ENCODE measurements at places on chromosomes 1 and 21. TPM values are rescaled to one million over a fixed set of nuclear protein-coding genes. Genes with fewer than 3 reads are reported as not detected.

DNA sequence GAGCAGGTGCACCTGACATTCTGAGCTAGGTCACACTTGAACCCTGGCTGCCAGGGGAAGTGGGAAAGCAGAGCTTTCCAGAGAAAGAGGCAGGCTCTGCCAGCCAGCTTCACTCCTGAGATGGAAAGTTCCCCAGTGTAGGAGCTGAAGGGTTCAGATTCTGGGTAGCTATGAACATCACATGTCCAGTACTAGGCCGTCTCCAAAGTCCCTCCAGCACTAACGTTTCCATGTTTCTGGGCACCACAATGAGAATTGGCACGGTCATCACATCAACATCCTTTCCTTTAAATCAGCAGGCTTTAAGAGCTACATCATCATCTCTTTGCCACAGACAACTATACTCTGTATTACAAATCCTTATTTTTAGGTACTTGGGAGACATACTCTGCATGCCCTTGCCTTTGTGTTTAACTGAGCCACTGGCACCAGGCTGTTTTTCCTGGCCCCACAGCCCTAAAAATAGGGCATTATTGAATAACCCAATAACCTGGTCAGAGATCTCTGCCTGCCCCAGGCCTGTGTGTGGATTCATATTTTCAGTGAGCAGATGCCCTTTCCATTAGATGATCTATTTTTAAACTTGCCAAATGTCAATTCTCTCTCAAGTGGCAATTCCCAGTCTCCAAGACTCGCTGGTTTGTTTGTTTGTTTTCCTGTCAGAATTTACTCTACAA, 35.4 kb upstream of the USP24 start:
- no peak overlapping the region for H3K4me3 ChIP-seq
- H3K27me3 ChIP-seq = no peaks in the 10 kb centered on the region
- no peaks in the 10 kb centered on the region for H3K36me3 ChIP-seq

DNA sequence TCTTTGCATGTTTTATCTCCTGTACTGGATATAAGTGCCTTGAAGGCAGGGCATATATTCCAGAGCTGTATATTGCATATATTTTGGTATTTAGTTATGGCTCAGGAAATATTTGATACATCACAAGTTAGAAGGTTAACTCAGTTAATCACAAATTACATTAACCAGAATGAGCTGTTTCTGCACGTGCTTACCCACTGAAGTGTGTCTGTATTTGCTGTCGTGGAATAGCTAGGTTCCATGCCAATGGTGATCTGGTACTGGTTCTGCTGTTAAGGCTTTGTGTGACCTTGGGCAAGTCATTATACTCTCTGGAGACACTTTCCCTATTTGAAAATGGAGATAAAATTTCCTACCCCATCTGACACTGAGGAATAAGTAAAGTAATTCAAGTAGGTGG, 50.7 kb downstream of the OSBPL9 start:
- H3K4me3 ChIP-seq = no peak overlapping the region
- DNase-seq = no peak
- H3K27ac ChIP-seq = no peak overlapping the region
- peaks cover 8% of the 10 kb centered on the region for H3K36me3 ChIP-seq
- no peaks in the 10 kb centered on the region for H3K4me1 ChIP-seq
- no peaks in the 10 kb centered on the region for H3K27me3 ChIP-seq

GRCh38 chr1:156154317-156154749, 948 bp downstream of the SEMA4A start:
- no peaks in the 10 kb centered on the region for H3K27me3 ChIP-seq
- DNase-seq = peak; percentile 52
- no peak overlapping the region for H3K4me3 ChIP-seq
- H3K27ac ChIP-seq = no peak overlapping the region

GRCh38 chr1:177255411-177255810, 84.7 kb downstream of the BRINP2 start:
- no peak for DNase-seq
- H3K36me3 ChIP-seq = no peaks in the 10 kb centered on the region
- no peaks in the 10 kb centered on the region for H3K4me1 ChIP-seq
- H3K27ac ChIP-seq = no peak overlapping the region
- H3K27me3 ChIP-seq = no peaks in the 10 kb centered on the region

DNA sequence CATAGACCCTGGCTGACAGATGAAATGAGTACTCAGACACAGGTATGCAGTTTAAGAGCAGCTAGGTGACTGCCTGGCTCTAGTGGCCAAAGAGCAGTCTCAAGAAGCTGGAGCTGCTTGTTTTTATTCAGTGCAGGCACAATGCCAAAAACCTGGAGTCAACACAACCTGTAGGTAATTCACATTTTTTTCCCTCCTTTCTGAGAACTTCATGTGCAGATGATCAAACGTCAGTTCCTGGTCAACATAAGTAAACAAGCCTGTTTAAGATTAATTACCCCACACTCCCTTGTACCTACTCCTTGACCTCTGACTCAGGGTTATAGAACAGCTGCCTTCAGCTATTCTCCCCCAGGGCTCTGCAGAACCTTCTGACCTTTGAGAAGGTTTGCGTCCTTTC, 17.3 kb upstream of the ACADM start:
- no peak for DNase-seq
- H3K36me3 ChIP-seq = no peaks in the 10 kb centered on the region
- peaks cover 6% of the 10 kb centered on the region for H3K27me3 ChIP-seq
- H3K4me1 ChIP-seq = no peaks in the 10 kb centered on the region
- H3K27ac ChIP-seq = no peak overlapping the region

DNA sequence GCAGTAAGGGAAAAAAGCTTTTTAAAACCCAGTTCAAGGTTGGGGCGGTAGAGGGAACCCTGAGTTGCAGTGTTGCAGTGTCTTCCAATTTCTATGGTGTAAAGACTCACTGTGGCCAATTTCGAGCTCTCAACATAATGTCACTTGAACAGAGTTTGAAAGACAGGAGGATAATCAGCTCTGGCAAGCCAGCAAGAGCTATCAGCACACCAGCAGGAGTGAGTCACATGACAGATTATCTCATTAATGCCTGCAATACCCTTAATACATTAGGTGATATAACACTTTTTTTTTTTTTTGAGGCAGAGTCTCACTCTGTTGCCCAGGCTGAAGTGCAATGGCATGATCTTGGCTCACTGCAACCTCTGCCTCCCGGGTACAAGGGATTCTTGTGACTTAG, 22.8 kb downstream of the SLC9C2 start:
- no peak overlapping the region for H3K27ac ChIP-seq
- no peak overlapping the region for H3K4me3 ChIP-seq
- no peak for DNase-seq
- no peaks in the 10 kb centered on the region for H3K36me3 ChIP-seq
- H3K4me1 ChIP-seq = no peaks in the 10 kb centered on the region

GRCh38 chr1:53589043-53589887, 130.1 kb downstream of the DMRTB1 start:
- no peaks in the 10 kb centered on the region for H3K36me3 ChIP-seq
- DNase-seq = no peak
- no peak overlapping the region for H3K4me3 ChIP-seq

GRCh38 chr1:46529031-46529630, 22.3 kb downstream of the KNCN start:
- no peak overlapping the region for H3K4me3 ChIP-seq
- H3K27me3 ChIP-seq = no peaks in the 10 kb centered on the region
- no peaks in the 10 kb centered on the region for H3K36me3 ChIP-seq
- no peak for DNase-seq
- no peak overlapping the region for H3K27ac ChIP-seq
- peaks cover 11% of the 10 kb centered on the region for H3K4me1 ChIP-seq

GRCh38 chr1:20072771-20073170, 2.8 kb downstream of the PLA2G5 start:
- no peaks in the 10 kb centered on the region for H3K36me3 ChIP-seq
- no peak overlapping the region for H3K4me3 ChIP-seq
- H3K27ac ChIP-seq = no peak overlapping the region
- H3K27me3 ChIP-seq = peaks cover 5% of the 10 kb centered on the region
- no peaks in the 10 kb centered on the region for H3K4me1 ChIP-seq
- no peak for DNase-seq

DNA sequence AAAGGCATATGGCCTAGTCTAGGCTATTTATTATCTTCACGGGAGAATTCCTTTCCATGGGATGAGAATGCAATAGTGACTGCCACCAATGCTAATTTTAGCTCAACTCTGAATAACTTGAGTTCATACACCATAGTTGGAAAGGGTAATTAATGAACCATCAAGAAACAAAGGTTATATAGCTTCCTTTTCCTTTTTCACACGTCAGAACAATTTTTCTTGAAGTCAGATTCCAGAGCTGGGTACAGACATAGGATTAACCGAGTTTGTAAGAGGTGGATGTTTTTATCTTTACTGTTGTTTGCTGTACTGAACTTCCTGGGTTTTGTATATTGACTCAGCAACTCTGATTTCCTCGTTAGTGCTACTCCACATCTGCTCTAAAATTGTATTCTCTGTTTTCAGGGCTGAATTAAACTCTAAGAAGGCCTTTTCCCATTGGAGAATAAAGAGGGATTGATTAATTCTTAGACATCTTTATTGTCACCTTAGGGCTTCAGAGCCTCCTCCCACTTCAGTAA, 262.0 kb downstream of the NUF2 start:
- DNase-seq = no peak
- H3K27ac ChIP-seq = no peak overlapping the region
- H3K27me3 ChIP-seq = no peaks in the 10 kb centered on the region
- no peak overlapping the region for H3K4me3 ChIP-seq

- H3K36me3 ChIP-seq = no peaks in the 10 kb centered on the region
- peak overlapping the region; percentile 80 for H3K27ac ChIP-seq
- no peak for DNase-seq
- H3K4me1 ChIP-seq = peaks cover 33% of the 10 kb centered on the region
- H3K27me3 ChIP-seq = no peaks in the 10 kb centered on the region
These were observed 12.2 kb downstream of the THBS3 start for GRCh38 chr1:155195201-155196102.

GRCh38 chr1:223298701-223299100, 65.3 kb downstream of the SUSD4 start:
- H3K27ac ChIP-seq = no peak overlapping the region
- no peaks in the 10 kb centered on the region for H3K36me3 ChIP-seq

GRCh38 chr1:207393610-207394009, 60.5 kb upstream of the CR2 start:
- H3K36me3 ChIP-seq = no peaks in the 10 kb centered on the region
- no peak for DNase-seq
- no peaks in the 10 kb centered on the region for H3K4me1 ChIP-seq
- H3K4me3 ChIP-seq = no peak overlapping the region

The FAF1 gene
- total RNA-seq = 56.6 TPM

The LCE1F gene
- total RNA-seq = not detected

The FCRL5 gene
- 0.22 TPM for total RNA-seq

The TARDBP gene
- total RNA-seq = 132 TPM

The OLIG2 gene
- total RNA-seq = not detected

The FAM43B gene
- not detected for total RNA-seq

The TDRD5 gene
- total RNA-seq = not detected

The BNIPL gene
- total RNA-seq = 0.94 TPM

The NMNAT2 gene
- not detected for total RNA-seq

The LMOD1 gene
- total RNA-seq = not detected

The LTN1 gene
- 38.3 TPM for total RNA-seq
